ENCODE measurements at places on chromosomes 1 and 21. TPM values are rescaled to one million over a fixed set of nuclear protein-coding genes. Genes with fewer than 3 reads are reported as not detected.

The CELA2B gene
- not detected for total RNA-seq

The SLC45A3 gene
- 0.78 TPM for total RNA-seq

The BOLA1 gene
- total RNA-seq, result 19.3 TPM

The GSTM5 gene
- total RNA-seq, result 0.44 TPM

The LRRC7 gene
- total RNA-seq, result 1.4 TPM

The C1orf94 gene
- total RNA-seq, result 0.13 TPM

The CFAP141 gene
- total RNA-seq, result not detected

The NBPF6 gene
- not detected for total RNA-seq

The FAM229A gene
- total RNA-seq, result 3.8 TPM

The CD34 gene
- total RNA-seq, result 0.14 TPM

The AMIGO1 gene
- 13.1 TPM for total RNA-seq

The SPRR2E gene
- total RNA-seq, result not detected

The ACTA1 gene
- total RNA-seq, result 0.92 TPM

The OR2L3 gene
- total RNA-seq, result 0.30 TPM

The KIF26B gene
- total RNA-seq, result 1.8 TPM

The CFHR5 gene
- total RNA-seq, result not detected

The MIB2 gene
- total RNA-seq, result 36.7 TPM
